ENCODE measurements at places on chromosomes 12 and 14.
A peak's percentile ranks its signal among the peaks of the same experiment; 100 is the strongest.

DNA sequence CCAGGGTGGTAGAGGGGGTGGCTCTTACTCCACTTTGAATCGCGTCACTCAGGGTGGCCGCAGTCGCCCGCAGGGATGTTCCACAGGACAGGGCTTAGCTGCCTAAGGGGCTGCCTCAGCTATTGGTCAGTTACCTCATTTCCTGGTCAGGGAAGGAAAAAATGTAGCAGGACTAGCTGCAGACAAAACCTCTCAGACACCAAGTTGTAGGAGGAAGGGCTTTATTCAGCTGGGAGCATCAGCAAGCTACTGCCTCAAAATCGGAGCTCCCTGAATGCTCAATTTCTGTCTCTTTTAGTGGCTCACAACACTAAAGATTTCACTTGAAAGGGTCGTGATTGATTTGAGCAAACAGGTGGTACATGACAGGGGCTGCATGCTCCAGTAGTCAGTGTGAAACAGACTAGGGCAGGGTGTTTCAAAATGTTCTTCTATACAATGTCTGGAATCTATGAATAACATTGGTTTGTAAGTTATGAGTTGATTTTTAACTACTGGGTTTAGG lies 6.4 kb upstream of the CLEC6A start:
- DNase-seq = no peak

GRCh38 chr12:30257618-30258017 lies 438.1 kb downstream of the IPO8 start:
- DNase-seq = no peak

GRCh38 chr14:26839481-26839880 lies 241.6 kb upstream of the NOVA1 start:
- no peak for DNase-seq

DNA sequence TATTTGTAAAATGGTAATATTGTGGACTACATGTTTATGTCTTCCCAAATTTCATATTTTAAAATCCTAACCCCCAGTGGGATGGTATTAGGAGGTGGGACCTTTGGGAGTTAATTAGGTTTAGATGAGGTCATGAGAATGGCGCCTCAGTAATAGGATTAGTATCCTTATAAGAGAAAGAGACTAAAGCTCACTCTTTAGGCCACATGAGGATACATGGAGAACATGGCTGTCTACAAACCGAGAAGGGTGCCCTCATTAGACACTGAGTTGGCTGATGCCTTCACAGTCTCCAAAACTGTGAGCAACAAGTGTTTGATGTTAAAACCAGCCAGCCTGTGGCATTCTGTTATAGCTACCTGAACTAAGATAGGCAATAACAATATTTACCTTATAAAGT lies 58.3 kb upstream of the OTOGL start:
- no peak for DNase-seq

DNA sequence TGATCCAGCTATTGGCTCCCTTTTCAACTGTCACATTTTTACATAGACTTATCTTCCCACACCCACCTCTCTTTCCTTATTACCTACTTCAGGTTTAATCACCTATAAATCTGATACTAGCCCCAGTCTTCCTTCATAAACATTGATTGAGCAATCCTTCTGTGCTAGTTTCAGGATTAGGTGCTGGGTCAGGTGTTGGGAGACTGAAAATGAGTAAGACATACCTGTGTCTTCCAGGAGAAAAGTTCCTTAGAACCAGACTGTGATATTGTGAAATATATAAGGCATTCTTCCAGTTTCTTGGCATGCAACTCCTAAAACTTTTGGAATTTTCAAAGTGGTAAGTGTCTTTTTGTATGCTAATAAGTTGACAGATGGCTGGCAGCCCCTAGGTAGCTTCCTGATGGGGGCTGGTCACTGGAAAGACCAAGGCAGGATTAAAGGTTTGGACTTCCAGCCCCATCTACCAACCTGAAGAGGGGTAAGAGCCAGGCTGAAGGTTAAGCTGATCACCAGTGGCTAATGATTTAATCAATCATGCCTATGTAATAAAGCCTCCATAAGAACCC lies 4.6 kb downstream of the ANO6 start:
- no peak for DNase-seq

- peak; percentile 54 for DNase-seq
These were observed 5.5 kb upstream of the GPR68 start for GRCh38 chr14:91249841-91250616.

GRCh38 chr12:123111498-123112165 lies 39.3 kb downstream of the PITPNM2 start:
- no peak for DNase-seq

GRCh38 chr14:22147716-22148115 lies 441.3 kb downstream of the DAD1 start:
- DNase-seq = no peak

DNA sequence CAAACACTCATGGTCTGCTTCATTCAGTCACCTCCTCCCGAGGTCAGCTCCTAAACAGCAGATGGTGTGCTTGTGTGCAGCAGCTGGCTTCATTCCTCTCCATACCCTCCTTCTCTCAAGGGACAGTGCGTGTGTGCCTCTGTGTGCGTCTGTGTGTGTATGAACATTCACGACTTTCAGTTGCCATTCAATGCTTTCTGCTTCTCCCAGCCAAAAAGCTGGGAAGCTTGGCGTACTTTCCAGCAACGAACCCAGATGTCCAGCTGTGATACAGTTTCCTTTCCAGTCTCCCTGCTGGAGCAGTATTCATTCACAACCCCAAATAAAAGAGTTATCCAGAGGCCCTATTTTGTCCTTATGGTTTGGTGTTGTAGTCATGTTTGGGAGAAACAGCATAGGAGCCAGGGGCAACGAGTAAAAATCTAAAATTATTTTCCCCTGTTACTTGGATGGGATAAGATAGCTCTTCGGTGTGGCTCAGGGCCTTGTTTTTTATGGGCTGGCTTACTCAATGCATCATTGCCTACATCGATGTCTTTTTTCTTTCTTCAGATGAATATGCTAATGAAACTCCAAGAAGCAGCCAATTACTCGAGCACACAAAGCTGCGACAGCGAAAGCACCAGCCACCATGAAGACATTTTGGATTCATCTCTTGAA lies 379.3 kb downstream of the NAV3 start:
- DNase-seq = no peak

- peak; percentile 51 for DNase-seq
These were observed 1.7 kb downstream of the RASSF8 start for GRCh38 chr12:25960143-25960542.

DNA sequence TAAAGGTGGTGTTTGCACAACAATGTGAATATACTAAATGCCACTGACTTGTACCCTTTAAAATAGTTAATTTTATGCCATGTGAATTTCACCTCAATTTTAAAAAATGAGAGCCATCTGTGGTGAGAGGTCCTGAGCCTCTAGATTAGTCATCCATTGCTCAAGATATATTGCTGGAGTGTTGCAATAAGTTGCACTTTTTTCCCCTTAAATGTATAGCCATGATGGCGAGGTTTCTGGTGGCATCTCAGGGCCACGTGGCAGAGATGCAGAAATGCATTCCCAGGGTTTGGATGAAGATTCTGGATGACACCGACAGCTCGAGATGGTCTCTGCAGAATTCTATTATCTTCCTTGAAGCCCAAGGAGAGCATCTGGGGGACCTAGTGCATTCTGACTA lies 153.7 kb downstream of the AACS start:
- no peak for DNase-seq

DNA sequence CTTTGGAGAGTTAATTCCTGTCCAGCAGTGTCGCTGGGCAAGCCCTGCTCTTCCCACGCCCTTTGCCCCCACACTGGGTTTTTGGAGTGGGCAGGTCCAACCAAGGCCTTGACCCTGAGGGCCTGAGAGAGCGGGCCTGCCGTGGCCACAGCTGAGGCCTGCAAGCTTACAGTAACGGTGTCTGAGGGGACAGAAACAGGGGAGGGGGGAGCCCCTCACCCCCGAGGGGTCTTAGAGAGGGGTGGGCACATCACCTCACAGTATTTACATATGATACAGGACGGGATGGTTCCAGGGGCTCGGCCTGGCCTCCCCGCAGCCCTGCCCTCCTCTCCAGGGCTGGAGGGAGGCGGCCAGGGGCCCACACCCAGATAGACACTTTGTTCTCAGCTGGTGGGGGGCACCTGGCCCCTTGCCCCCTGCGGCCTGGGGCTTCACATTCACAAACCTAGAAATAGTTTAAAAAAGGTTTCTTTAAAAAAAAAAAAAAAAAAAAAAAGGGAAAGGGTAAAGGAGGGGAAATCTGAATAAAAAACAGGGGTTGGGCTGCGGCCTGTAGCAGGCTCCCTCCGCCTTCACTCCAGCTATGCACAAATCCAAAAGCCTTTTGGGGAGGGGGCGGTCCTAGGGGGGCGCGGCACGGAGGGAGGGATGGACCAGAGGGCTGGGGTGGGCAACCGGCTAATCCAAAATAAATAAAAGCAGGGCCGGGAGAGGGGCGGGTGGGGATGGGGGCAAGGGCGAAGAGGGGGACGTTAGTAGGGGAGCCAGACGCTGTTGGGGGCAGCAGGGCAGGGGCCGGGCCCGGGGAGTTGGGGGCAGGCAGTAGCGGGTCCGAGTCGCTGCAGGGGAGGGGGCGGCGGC lies 14.8 kb upstream of the PLA2G1B start:
- no peak for DNase-seq

DNA sequence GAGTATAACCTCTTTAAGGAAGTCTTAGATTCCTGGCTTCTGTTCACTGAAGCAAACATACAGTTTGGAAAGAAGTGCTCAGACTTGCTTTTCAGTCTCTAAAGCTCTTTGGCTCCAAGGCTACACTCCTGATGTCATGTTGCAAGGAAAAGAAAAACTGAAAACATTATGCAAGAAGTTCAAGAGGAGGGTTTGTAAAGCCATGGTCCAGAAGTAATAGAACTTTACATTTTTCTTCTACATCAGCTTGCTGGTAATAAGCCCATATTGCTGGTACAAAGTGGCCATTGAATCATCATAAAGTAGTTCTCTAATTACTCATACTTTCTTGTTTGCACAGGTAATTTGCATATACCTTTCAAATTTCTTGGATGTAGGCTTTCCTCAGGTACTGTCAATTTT lies 83.6 kb downstream of the BBS10 start:
- no peak for DNase-seq

DNA sequence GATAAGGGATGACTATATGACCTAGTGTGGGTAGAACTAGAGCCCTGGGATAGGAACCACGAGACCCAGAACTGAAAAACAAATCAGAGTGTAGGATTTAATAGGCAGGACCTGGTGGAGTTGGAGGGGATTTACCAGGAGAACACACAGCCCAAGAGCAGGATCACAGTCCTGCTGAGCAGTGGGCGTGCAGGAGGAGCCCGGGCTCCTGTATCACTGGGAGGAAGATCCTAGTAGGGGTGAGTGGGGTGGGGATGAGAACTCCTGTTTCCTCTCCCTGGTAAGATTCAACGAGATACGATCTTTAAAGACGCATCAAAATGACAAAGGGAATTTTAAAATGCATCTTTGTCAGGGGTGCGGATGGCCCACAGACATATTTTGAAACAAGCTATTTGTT lies 220.1 kb downstream of the GALC start:
- no peak for DNase-seq

- DNase-seq = no peak
These were observed 41.9 kb downstream of the STX2 start for GRCh38 chr12:130796985-130797686.

GRCh38 chr14:103521438-103521950 lies 1.1 kb downstream of the CKB start:
- peak; percentile 64 for DNase-seq

DNA sequence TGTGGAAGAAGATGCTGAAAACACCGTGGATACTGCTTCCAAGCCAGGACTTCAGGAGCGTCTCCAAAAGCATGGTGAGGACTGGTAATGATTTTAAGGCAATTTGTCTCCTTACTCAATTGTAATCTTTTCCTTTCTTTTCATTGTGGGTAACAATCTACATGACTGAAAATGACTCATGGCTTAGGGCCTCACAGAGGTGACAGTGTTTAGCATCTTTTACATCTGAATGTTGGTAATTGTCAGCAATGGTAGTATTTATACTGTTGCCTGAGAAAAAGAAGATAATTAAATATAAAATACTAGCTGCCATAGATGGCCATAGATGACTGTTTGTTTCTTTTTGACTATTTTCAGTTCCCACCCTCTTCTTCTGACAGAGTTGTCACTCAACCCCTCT lies 31.6 kb downstream of the TULP3 start:
- DNase-seq = no peak

DNA sequence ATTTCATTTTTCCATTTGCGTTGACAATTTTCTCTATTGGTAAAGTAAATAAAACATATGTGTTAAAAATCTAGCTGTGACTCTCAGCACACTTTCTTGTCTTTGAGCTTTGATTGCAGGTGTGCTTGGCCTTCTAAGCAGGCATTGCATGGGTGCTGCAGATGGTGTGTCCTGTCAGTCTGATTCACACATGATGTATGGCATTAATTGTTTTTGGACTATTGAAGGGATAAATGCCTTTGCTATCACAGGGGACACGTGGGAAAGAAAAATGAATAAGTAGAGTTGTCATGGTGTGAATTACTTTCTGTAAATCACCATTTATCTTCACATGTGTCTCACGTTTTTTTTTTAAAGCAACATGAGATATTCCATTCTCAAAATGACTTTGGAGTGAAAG lies 211.3 kb upstream of the NAV3 start:
- DNase-seq = no peak

- DNase-seq = peak; percentile 83
These were observed 5.0 kb upstream of the SLC25A47 start for GRCh38 chr14:100317912-100318808.

DNA sequence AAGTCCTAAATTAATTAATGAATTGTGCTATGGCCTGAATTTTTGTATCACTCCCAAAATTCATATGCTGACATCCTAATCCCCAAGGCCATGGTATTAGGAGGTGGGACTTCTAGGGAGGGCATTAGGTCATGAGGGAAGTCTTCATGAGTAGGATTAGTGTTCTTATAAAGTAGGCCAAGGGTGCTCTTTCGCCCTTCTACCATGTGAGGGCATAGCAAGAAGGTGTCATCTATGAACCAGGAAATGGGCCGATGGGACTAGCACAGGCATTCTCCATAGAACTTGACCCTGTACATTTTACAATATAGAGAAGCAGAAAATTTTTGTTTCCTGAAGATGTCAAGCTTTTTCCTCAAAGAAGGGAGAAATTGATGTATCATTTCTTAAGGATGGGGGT lies 12.5 kb downstream of the SYT10 start:
- DNase-seq = peak; percentile 23

GRCh38 chr12:75979181-75979580 lies 52.4 kb downstream of the PHLDA1 start:
- no peak for DNase-seq
